ENCODE measurements at places on chromosomes 1 and 21.

DNA sequence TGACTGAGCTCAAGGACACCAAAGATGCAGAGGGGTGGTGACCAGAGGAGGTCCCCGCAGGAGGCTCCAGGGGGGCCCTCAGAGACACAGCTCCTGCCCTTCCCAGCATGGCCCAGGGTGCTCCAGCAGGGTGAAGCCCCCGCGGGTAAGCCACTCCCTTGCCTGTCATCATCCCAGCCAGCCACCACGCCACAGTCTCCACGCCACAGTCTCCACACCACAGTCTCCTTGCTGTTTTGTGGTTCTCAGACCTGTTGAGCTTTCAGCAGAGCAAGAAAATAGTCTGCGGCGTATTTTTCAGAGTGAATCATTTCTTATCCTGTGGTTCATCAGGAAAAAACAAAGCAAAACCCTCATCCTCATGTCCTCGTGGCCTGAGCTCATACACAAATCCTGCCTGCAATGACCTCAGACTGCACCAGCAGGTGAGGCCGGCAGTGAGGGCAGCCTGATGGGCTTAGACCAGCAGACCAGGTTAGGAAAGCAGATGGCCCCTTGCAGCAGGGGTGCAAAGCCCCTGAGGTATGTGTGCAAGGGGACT lies 25.7 kb upstream of the ABCG1 start:
- no peak for DNase-seq

- DNase-seq = no peak
Observed at GRCh38 chr1:209353053-209353452, 230.5 kb upstream of the CAMK1G start.

DNA sequence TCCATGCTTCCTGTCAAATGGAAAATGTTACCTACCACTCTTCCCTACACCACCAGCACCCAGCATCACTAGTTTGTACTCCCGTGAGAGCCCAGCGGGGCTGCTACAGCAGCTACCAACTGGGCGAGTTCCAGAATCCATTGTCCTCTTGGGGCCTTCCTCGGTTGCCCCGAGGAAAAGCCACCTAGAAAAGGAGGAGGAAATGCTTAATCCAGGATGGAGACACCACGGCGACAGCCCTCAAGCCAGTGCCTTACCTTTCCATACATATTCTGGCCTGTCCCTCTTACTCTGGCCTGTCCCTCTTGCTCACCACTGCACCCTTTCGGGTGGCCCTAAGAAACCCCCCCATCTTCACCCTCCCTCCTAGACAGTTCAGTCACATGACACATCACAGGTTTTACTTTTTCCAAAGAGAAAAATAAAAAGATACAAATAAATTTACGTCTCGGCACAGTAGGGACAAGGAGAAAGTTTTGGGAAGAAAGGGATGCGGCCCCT lies 478 bp downstream of the RIT1 start:
- no peak for DNase-seq

- DNase-seq = no peak
Observed at GRCh38 chr1:172515927-172516326, 17.0 kb upstream of the SUCO start.

DNA sequence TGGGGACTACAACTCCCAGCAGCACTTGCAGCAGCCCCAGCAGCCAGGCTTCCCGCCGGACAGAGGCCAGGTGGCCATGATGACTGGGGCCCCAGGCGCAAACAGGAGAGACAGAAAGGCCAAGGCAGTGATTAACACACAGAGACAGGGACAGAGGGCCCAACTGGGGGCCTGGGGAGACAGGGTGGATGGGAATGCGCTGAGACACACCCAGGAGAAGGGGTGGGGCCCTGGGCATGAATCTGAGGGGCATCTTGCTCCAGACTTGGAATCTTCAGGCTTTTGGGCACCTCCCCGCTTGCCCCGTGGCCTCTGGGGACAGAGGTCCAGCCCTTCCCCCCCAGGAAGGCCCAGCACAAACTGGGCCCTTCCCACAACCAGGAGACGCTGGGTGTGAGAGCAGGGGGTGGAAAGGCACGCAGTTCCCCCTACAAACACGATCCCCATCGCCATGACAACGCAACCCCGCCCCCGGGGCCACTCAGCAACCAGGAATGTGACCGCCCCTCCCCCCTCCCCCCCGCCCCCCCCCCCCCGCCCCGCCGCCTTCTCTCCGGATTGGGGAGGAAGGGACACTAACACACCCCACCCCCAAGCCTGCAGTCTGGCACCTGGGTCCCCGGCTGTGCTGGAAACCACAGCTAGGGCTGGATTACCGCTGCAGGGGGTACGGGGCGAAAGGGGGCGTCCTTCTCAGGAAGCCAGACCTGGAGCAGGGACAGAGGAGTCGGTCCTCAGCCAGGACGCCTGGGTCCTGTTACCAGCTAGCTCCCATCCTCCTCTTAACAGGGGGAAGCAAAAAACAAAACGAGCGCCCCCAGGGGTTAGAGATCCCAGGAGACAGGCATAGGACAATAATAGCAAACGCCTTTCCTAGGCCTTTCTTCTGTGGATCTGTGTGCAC lies 4.5 kb downstream of the HDGF start:
- no peak for DNase-seq
